ENCODE measurements at places on chromosomes 1 and 21.
A peak's percentile ranks its signal among the peaks of the same experiment; 100 is the strongest.

DNA sequence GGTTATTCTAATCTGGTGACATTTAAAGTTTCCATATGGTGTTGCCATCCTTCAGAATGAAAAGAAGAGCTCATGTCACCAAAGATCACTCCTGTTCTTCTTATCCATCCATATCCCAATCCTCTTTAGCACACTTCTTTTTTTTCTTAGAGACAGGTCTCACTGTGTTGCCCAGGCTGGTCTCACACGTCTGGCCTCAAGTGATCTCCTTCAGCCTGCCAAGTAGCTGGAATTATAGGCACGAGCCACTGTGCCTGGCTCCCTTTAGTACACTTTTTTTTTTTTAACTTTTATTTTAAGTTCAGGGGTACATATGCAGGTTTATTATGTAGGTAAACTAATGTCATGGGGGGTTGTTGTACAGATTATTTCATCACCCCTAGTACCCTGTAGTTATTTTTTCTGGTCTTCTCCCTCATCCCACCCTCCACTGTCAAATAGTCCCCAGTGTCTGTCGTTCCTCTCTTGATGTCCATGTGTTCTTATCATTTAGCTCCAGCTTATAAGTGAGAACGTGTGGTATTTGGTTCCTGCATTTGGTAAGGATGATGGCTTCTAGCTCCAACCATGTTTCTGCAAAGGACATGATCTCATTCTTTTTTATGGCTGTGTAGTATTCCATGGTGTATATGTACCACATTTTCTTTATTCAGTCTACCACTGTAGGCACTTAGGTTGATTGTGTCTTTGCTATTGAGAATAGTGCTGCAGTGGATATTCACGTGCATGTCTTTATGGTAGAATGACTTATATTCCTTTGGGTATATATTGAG, 40.6 kb downstream of the CTTNBP2NL start:
- DNase-seq: no peak

- DNase-seq: peak; percentile 8
Measured at GRCh38 chr21:42009018-42009830, 936 bp downstream of the ZBTB21 start.

DNA sequence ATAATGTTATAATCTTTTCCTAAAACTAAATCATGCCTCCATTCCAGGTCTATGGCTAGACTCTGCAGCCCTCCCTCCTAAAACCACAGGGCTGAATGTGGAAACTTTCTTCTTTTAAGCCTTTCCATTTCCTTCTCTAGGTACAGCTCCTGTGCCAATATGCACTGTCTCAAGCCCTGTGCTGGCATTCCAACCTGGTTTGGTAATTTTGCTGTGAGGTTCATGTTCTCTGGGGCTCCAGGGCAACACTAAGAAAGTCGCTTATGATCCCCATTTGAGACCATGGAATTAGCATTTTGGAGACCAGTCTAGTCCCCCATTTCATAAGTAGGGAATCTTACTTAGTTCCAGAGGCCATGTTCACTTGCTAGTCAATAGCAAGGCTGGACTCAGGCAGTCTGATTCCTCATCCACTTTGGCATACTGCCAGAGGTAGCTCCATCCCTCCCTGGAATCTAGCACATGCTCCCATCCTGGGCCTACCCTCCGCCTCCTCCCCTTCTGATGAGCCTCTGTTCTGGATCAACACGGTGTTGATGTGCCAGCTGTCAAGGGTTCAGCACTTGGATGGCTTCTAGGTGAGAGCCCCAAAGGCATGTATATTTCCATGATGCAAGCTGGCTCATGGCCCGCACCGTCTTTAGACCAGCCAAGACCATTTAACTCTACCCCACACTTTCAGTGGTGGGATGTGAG, 36.5 kb downstream of the ZMYND12 start:
- peak; percentile 45 for DNase-seq

DNA sequence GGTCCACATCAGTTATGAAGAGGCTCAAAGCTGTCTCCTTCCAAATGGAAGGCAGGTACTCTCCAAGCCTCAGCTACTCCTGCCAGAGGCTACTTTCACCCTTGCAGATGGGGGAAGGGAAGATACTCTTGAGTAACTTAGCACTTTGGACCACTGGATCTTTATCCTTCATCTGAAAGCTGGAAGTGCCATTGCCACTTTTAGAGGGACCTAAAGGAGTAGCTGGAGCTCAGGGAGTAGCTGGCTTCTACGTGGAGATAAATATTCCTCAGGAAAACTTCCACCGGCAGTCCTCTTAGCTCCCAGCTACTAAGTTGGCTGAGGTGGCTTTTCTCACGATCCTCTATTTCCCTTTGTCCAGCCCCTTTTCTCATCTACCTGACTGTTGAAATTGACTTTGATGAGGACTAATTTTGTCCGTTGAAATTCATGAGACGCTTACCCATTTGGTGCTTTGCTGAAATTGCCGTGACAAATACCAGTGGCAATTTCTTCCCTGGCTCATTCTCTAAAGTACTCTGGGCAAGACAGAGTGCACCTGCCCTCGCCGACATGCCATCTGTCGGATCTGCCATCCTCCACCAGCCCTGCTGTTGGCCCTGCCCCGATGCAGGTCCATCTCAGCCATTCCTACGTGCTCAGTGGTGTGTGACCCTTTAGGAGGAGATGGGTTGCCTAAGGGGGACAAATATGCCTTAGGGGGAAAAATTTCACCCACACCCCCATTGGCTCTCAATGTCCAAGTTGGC, 13.6 kb downstream of the IGSF21 start:
- no peak for DNase-seq

GRCh38 chr21:32334980-32335531, 36.4 kb downstream of the MRAP start:
- no peak for DNase-seq

- no peak for DNase-seq
Measured at GRCh38 chr1:195709821-195710220, 898.4 kb downstream of the KCNT2 start.

- no peak for DNase-seq
Measured at GRCh38 chr1:208866386-208866955, 622.3 kb upstream of the PLXNA2 start.

DNA sequence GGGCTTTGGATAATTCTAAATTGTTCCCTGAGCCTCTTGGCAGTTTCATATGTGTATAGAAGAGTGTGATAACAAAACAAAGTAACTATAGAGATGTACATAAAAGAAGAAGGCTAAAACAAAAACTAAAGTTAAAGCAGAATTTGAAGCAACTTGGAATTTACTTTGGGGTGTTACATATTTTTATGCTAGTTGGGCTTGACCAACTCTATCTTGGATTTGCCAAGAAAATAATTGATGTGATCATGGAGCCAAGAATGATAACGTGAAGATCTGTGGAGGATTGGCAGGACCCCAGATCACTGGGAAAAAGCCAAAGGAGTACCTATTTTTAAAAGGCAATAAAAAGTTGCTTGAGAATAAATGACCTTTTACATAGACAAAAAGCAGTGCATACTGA, 206.9 kb downstream of the LMO4 start:
- no peak for DNase-seq

DNA sequence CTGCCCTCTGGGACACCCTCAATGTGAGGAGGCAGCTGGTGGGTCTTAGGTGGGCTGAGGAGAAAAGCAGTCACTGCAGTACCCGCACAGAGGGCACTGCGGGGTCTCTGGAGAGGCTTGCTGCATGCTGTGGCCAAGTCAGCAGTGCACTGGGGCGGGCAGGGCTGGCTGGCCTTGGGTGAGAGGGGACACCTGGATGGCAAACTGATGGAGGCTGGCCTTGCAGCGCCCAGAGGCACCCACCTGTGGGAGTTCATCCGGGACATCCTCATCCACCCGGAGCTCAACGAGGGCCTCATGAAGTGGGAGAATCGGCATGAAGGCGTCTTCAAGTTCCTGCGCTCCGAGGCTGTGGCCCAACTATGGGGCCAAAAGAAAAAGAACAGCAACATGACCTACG, 3.2 kb downstream of the ELF3 start:
- no peak for DNase-seq

GRCh38 chr1:89908672-89909436, 86.1 kb upstream of the ZNF326 start:
- no peak for DNase-seq

DNA sequence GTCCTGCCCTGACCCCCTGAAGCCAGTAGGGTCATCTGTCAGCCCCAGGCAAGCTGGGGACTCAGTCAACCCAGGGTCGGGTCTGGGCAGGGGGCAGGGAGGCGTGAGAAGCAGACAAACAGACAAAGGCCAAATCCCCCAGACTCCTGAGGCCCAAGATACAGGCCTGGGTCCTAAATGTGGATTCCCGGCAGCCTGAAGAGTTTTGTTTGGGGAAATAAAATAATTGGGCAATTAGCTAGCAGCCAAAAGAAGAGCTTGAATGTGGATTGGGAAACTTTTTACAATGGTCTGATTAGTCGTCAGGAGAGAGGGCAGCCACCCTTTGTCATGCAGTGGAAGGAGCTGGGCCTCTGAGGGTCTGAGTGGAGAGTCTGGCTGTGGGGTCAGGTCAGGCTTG, 4.5 kb upstream of the LEFTY2 start:
- DNase-seq: no peak

GRCh38 chr1:247328311-247328710, 3.4 kb downstream of the ZNF496 start:
- no peak for DNase-seq

GRCh38 chr1:33099290-33100118, 18.6 kb downstream of the AZIN2 start:
- no peak for DNase-seq

DNA sequence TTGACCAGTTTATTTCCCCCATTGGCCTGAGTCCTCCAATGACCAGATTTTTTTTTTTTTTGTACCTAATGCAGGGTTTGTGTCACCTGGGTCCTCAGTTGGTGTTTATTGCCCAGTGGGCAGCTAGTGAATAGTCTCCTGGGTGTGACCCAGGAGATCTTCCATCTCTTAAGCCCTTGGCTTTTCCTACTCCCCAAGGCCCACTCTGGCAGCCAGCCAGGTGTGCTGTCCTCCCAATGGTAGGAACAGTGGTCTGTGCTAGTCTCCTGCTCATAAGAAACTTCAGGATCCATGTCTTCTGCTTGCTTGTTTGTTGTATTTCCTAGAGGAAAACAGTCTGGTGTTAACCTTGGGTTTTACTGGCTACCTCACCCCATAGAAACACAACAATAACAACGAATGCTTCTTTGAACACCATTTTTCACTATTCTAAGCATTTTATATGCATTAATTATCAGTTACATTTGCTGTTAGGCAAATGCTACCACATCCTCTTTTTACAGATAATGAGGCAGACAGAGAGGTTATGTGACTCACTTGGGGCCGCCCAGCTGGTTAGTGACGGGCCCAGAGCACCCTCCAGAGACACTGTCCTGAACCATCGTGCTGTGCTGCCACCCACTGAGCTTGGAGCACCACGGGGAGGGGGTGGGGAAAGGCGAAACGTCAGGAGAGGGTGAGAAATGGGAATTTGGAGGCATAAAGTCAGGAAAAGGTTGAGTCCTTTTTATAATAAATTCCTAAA, 107.5 kb downstream of the HIVEP3 start:
- DNase-seq: no peak

DNA sequence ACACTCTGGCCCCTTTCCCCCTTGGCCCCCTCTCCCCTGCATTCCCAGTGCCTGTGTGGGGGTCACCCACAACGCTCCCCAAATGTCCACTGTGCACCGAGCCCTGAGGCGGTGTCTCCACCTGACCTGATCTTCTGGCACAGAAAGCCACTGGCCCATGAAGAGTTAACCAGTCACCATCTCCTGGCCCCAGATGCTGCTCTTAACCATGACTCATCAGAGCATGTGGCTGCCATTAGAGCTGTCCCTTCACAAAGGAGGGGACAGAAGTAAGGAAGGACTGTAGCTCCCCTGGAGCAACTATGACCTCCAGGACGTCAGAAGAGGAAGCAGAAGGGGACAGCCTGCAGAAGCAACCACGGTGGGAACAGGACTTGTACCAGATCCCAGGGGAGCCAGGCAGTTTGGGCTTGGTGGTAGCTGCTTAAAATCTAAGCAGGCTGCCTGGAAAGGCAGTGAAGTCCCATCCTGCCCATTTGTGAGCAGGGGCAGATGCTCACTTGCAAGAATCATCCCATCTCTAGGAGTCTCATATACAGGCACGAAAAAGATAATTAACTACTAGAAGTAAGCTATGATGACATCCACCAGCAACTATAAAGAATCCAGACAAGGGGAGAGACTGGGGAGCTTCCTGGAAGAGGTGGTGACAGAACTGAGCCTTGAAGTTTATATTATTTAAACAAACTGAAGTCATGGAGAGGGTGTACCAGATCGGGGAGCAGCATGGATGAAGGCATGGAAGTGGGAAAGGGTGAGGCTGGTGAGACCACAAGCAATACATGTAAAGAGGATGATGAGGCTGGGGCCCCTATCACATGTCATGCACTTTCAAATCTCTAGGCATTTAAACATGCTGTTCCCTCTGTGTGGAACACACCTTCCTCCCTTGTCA, 1.1 kb upstream of the TTC39A start:
- peak; percentile 55 for DNase-seq

DNA sequence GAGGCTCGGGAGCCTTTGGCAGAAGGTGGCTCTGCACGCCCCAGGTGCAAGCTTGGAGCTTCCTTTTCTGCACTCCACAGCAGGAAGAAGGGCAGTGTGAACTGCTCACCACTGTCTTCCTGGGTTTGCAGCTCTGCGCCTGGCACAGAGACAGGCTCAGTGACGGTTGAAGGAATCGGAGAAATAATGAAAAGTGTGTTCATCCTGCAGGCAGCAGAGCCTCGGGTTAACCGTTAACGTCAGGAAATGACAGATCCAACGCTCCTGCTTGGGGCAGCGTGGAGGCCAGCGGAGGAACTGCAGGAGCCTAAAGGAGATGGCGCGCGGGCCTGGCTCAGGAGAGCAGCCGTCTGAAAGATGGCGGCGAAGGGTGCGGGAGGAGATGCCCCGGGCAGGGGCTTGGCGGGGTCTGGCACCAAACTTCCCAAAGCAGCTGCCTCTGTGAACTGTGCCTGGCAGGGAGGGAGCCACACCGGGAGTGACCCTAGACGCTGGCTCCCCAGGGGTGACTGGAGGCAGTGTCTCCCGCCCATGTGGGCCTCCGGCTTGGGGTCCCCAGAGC, 10.9 kb upstream of the SAMD11 start:
- DNase-seq: no peak

DNA sequence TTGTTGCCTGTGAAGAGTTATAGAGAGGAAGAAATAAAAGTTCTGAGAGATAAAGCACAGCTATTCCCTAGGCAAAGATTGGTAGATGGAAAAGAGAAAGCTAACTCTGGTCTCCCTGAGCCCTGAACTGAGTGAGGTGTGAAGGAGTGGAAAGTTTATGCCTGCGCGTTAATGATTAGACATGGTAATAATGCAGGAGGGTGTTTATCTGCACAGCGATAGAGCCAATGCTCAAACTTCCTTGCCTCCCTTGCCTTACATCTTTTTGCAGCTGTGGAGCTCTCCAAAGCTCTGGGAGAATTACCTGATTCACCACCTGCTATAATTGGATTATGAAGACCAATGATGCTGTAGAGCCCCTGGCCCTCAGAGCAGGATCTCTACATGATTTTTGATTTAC, 32.8 kb upstream of the CHRM3 start:
- DNase-seq: no peak
